Right renal pelvis (tissue), 4 donors: ENCODE measurements at places on chromosomes 1 and 21.

DNA sequence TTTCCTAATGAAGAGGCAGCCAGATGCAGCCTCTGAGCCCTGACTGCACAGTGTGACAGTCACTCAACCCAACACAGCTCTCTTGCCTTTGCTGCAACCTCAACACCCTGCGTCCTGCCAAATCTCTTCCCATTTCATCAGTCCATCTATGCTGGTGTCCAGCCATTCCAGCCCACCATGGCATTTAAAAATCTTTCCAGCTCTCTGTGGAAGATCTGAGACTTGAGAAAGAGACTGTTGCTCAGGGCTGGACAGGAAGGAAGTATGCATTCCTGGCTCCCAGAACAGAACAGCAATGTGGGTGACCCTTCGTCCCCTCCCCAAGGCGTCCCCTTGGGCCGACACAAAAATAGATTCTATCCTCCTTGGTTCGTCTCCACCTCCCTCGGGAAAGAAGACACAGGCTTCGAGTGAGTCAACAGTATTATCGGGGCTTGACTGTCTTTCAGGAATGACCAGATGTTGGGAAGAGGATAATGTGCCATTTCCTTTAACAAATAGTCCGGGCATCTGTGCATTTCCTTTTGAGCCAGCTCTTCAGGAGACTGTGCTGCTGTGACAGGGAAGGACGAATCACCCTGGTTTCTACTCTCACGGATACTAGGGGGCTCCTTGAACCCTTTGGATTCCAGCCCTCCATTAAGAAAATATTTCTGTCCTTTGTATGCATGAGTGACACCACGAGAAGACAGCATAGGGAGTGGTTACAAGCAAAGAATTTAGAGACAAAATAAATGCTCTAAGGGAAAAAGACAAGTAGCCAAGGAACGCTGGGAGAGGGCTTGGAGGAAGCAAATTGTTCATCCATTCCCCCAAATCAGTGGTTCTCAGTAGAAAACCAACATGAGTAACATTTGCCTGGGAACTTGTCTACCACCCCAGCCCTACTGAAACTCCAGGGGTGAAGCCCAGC is 111.4 kb upstream of the CDC42BPA start:
- DNase-seq: no peak

DNA sequence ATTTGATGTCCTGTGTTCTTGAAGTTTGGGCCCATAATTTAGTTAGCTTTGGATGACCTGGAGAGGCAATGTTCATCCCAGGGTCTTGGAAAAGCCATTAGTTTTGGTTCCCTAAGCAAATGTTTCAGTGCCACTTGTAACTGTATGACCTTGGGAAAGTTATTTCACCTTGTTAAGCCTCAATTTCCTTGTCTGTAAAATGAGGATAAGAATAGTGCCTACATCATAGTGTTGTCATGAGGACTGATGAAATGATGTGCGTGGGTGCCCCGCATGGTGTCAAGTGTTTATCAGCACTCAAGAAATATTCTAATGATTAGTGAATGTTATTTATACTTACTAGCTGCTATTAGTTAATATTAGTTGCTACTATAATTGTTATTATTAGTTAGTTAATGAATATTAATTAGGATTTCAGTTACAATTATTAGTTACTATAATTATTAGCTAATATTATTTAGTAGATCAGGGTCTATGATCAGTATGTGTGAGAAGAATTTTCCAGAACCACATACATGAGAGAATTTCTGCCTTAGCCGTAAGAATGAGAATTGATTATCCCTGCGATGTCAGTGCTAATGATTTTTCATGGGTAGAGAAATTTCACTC is 1.9 kb downstream of the SH3BGR start:
- DNase-seq: no peak

- no peak for DNase-seq
Measured at GRCh38 chr1:172929006-172929405, 121.7 kb downstream of the TNFSF18 start.

DNA sequence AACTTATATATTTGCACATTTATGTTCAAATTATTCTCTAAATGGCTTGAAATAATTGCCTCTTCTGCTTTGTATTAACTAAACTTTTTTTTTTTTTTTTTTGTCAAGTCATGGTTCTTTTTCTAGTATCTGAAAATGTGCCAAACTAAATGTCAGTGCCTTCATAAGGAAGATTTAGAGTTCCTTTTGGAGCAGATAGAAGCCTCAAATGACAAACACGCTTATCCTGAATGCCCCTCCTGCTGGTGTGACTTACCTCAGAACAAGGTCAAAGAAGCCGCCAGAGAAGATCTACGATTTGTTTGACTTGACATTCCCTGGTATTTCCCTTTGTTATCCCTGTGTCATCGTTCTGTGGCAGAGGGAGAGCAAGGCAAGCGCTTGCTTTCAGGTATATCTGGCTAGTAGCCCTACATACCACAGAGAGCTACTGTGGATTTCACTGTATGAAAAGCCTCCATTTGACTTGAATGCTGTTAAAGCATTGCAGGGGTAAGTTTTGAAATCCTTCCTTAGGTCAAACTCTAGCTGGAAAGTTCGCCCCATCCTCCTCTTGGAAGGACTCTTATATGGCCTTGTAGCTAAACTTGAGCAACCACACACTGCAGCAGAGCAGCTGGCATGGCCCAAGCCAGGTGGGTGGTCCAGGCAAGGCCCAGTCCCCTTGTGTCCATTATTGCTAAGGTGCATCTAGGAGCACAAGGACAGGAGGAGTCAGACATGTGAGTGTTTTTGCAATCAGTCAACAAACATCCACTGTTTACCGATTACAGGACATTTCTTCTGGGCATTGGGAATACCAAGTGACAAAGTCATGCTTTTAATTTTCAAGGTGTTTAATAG is 285.4 kb upstream of the USP25 start:
- DNase-seq: no peak

DNA sequence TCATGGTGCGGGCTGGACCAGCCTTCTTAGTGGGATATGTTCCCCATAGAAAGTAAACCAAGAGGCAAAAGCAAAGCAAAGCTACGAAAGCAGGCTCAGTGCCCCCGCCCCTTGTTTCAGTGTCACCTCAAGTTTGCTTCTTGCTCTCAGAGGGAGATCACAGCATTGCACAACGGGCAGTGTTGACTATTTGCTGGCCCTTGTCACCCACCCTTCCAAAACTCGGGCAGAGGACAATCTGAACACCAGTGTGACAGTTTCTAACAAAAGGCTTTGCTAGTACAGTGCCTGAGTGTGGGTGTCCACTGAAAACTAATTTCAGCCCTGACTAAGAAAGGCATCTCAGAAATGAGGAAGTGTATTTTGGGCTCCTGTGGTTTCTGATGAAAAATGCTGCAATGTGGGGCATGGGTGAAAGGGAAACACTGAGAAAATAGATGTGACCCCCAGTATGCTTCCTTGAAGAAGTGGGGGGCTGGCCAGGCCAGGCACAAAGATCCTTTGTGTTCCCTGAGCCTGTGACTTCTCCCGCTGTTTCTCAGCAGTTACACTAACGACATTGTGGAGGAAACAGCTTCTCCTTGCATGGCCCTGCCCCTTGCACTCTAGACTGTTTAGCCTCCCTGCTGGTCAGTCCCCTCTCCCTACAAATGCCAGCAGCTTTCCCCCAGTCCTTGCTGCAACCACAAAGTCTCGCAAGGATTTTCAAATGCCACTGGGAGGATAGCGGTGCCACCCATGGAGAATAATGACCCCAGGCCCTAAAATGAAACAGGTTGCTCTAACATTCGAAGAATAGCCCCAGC is 33.3 kb upstream of the KCNE1 start:
- DNase-seq: no peak

DNA sequence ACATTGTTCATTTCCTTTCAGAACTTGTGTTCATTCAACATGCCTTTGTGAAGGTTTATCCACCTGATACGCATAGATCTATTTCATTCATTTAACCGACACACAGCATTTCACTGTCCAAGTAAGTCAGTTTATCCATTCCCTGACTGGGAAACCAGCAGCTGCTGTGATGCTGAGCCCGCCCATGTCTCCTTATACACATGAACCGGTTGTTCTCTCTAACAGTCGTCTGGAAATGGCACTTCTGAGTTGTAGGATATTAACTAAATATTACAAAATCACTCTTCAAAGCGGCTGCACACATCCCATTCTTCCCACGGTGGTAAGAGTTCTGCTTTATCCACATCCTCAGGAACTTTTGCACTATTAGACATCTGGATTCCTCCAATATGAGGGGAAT is 71.1 kb downstream of the NPHP4 start:
- no peak for DNase-seq
